ENCODE measurements at places on chromosomes 7 and 10. TPM values are rescaled to one million over a fixed set of nuclear protein-coding genes. Genes with fewer than 3 reads are reported as not detected.

DNA sequence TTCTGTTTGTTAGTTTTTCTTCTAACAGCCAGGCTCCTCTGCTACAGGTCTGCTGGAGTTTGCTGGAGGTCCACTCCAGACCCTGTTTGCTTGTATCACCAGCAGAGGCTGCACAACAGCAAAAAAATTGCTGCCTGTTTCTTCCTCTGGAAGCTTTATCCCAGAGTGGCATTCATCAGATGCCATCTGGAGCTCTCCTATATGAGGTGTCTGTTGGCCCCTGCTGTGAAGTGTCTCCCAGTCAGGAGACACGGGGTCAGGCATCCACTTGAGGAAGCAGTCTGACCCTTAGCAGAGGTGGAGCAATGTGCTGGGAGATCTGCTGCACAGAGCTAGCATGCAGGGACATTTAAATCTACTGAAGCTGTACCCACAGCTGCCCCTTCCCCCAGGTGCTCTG, 26.7 kb upstream of the CROT start:
- peak; percentile 30 for DNase-seq

DNA sequence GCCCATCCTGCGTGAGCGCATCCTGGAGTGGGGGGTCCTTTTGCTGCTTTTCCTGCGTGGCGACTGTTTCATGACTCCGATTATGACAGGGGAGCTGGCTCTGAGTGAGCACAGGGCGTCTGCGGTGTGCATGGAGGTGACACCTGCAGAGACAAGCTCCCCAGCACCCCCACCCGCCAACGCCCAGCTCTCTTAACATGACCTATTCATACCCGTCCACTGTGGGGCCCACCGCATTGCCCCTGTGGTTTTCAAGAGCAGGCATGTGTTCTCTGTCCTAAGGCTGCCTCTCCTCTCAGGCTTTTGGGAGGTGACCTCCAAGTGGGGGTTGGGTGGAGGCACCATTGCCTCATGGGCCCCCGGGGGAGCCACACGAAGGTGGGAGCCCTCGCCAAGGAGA, 500.7 kb downstream of the TCERG1L start:
- no peak for DNase-seq

DNA sequence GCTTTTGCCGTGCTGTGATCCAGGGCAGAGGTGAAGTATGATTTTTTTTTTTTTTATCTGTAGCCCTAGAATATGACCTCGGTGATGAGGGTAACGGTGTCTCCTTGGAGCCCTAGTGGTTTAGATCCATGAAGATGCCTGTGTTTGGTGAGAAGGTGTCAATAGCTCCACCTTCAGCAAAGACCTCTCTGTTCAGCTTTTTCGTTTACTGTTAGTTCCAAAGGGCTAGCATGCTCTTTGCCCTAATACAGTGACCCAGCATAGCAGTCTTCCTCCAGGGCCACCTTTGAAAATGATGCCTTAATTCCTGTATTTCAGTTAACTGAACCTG, 746 bp upstream of the MRPS16 start:
- DNase-seq, result peak; percentile 9

- no peak for DNase-seq
Observed at GRCh38 chr7:66344166-66344565, 139.0 kb downstream of the TPST1 start.

DNA sequence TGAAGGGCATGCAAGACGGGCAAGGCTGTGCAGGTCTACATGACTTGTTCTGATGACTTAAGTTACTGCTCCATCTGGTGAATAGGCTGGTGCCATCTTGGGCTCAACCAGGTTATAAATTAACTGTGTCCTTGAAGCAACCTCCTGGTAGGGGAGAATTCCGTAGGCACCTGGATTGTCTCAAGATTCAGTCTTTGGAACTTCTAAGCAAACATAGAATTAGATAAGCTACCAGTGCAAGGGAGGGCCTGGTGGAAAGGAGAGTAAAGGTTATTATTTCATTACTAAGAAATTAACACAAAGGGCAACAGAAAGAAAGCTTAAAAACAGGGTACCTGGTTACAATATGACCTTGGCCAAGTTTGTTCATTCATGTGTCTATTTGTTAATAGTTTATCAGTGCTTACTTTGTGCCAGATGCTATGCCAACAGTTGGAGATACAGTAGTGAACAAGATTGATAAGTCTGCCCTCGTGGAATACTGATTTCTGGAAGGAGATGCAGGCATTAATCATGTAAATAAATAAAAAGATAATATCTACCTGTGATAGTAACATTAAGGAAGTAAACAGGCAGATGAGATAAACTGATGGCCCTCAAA, 107.0 kb upstream of the PALS2 start:
- no peak for DNase-seq

- no peak for DNase-seq
Observed at GRCh38 chr10:32229170-32229569, 117.8 kb downstream of the EPC1 start.

DNA sequence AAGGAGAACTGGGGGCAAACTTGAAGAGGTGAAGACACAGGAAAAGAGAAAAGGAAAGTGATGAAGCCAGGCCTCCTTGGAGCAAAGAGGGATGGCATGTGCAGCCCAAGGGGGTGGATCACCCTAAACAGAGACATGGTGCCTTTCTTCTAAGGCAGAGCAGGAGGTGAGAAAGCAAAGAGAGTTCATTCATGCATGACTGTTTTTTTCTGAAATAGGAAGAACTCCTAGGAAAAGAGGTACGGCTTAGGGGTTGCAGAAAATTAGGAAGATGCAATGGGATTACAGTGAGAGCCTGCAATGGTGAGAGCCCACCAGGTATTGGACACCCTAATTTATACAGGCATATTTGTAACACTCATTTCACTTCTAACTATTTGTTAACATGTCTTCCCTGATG, 15.9 kb downstream of the ITGB1 start:
- no peak for DNase-seq

The WEE2 gene
- total RNA-seq, result not detected

The STEAP1 gene
- 20.7 TPM for total RNA-seq

The NEBL gene
- total RNA-seq, result under 0.01 TPM

The FAM24B gene
- 0.45 TPM for total RNA-seq

Data from SK-MEL-5 (cell line).